ENCODE measurements at places on chromosomes 6 and 20. TPM values are rescaled to one million over a fixed set of nuclear protein-coding genes. Genes with fewer than 3 reads are reported as not detected.

The MEP1A gene
- polyA plus RNA-seq = not detected

- DNase-seq = no peak
These were observed 240.9 kb upstream of the BTBD3 start for GRCh38 chr20:11676630-11677287.

- no peak for DNase-seq
These were observed 83.9 kb downstream of the ZDHHC14 start for GRCh38 chr6:157464653-157465535.

GRCh38 chr6:31791324-31792089 lies 4.0 kb downstream of the VARS1 start:
- peak; percentile 76 for DNase-seq

DNA sequence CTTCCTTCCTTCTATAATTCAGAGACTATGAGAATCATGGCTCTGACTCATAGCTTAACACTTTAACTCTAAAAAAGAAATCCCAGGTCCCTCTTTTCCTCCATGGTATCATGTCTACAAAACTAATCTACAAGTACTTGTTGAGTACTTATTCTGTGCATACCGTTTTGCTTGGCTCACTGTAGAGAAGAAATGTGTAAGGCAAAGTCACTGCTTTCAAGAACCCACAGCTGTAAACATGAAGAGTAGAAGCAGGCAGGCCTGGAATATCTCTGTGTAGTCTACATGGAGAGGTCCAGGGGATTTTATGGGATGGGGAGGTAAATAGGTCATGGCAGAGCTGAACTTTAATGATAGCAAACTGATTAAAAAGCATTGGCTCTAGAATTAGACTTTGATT lies 13.8 kb downstream of the SPINT3 start:
- DNase-seq = no peak

The SLC12A5 gene
- polyA plus RNA-seq = 1.8 TPM

The SYNCRIP gene
- 213 TPM for polyA plus RNA-seq

DNA sequence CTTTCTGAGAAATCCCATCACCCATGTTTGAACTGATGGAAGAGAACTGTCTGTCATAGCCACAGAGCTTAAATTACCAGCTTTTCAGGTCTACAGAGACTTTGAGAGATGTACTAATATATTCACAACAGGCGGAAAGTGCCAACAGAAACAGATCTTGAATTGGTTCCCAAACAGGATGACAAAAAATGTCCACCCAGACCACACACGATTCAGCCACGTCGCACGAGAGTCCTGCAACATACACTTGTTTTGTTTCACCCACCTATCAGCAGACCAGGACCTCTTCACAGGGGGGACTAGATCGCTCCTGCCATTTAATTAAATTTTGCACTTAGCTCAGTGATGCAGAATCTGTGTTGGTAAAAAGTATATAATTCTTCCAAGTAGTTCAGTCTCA lies 187.1 kb upstream of the CEP162 start:
- no peak for DNase-seq

DNA sequence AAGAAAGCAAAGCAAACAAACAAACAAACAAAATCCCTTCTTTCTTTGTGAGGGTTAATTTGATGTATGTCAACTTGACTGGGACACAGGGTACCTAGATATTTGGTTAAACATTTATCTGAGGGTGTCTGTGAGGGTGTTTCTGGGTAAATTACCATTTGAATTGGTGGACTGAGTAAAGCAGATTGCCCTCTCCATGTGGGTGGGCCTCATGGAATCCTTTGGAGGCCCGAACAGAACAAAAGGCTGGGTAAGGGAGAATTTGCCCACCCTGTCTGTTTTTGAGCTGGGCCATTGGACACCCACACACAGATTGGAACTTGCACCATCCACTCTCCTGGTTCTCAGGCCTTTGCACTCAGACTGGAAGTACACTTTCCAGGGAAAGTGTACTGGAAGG lies 628.8 kb upstream of the CITED2 start:
- DNase-seq = no peak

Data from left kidney (tissue), 8 donors.